ENCODE measurements at places on chromosomes 4 and X.
A peak's percentile ranks its signal among the peaks of the same experiment; 100 is the strongest.

- no peak for DNase-seq
These were observed 219.2 kb downstream of the MAML3 start for GRCh38 chr4:139934708-139935195.

DNA sequence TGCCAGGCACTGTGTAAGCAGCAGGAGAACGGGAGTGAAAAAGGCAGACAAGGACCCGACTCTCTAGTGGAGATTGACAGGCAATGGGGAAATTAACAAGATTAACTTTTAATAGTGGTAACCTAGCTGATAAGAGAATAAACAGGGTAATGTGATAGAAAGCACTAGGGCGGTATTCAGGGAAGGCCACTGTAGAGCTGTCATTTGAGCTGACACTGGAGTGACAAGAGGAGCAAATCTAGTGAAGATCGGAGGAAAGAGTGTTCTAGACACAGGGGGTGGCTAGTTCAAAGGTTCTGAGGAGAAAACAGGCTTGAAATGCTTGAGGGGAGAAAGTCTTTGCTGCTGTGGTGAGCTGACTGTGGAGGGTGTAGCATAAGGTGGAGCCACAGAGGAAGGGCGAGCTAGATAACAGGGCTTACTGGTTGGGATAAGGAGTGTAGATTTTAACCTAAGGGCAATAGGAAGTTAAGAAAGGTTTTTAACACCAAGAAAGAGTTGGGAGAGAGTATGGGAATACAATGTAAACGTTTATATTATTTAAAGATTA, 122.8 kb downstream of the SLC10A7 start:
- DNase-seq: no peak

GRCh38 chr4:93199492-93199891, 629.1 kb upstream of the ATOH1 start:
- peak; percentile 52 for DNase-seq

- no peak for DNase-seq
These were observed 290.4 kb upstream of the MAGEB16 start for GRCh38 chrX:35507701-35508100.

DNA sequence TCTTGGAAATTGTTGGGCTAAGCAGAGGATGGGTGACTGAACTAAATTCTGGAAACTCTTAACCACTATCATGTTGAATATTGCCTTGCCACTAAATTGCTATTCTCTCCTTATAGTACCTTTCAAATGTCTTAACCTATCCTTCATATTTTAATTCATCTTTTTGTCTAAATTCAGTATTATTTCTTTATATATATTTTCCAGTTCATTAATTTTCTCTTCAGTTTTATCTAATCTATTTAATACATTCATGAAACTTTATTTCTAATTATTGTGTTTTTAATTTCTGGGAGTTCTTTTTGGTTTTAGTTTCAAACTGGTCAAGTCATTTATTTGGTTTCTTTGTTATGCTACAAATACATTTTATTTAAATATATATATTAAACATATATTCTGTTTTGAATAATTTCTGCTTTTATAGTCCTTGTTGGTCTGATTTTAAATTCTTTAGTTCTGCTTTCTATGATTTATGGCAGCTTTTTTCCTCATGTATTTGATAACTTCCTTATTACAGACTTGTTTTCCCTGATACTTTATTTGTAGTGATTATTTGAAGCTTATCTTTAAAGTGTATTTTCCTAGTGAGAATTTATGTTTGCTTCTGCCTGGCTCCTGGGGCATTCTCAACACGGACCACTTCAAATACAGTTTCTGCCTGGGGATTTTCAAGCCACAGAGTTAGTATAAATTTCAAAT, 8.5 kb upstream of the GUCY1A1 start:
- DNase-seq: no peak

GRCh38 chr4:26175905-26176470, 144.8 kb upstream of the RBPJ start:
- no peak for DNase-seq

DNA sequence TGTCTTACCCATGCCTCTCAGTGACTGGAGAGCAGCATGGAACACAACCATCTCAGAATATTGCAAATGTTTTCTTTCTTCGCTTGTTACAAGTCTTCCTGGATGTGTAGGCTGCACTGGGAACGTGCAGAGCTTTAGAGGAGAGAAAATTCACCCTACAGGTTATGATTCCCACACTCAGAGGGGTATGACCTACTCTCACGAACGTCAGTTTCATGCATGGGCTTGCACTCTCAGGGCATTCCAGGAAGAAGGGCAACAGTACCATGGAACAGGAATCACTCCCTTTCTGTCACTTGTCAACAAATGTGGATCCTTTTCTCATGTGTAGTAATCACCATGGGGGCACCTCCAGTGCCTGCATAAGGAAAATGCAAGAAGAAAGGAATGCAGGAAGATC, 75.8 kb downstream of the NBDY start:
- DNase-seq: no peak

GRCh38 chrX:38989076-38989475, 187.8 kb downstream of the MID1IP1 start:
- DNase-seq: no peak

DNA sequence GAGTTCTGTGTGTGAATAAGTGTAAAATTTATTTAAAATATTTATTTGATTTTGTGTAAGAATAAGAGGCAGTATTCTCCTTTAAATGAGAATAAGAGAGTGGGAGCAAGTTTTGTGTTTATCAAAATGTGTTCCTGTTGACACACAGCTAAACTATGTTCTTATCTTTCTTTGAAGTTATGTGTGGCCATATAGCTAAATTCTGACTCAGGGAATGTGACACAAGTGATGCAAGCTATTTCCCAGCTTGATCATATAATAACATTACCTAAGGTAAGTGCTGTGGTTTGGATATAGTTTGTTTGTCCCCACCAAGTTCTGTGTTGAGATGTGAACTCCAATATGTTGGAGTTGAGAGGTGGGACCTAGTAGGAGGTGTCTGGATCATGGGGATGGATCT, 740.0 kb upstream of the IGFBP7 start:
- no peak for DNase-seq

- no peak for DNase-seq
These were observed 37.0 kb upstream of the SMIM31 start for GRCh38 chr4:164716901-164717300.

DNA sequence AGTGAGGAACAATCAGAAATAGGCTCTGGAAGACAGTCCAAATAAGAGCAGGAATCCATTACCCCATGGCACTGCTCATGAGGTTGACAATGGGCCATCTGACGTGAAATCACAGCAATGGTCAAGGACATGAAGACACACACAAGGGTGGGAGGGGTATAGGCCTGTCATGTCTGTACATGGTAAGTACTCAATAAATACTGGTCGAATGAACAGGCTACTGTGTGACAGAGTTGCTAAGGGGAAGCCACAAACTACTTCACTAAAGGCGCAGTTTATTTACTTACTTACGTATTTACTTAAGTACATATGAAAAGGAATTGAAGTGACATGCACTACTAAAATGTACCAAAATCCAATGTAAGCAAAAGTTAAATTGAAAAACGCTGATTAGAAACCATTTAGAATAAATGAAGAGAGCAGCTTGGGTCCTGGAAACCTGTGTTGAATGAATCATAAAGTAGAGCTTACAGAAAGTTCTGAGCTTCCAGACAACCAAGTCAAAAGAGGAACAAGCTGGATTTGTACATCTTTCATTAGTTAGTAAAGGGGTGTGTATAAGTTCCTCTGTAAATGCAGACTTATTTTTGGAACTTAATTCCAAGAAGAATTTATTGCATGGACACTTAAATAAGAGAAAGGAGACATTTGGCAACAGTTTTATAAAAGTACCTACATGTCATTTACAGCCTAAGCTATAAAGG, 32.7 kb downstream of the ALPK1 start:
- DNase-seq: no peak

- peak; percentile 64 for DNase-seq
These were observed 553.2 kb upstream of the FAT1 start for GRCh38 chr4:187276736-187277408.

GRCh38 chr4:15668566-15669435, 12.8 kb upstream of the FAM200B start:
- DNase-seq: no peak

- DNase-seq: peak; percentile 86
These were observed 537.3 kb upstream of the FTHL17 start for GRCh38 chrX:31609130-31609529.

DNA sequence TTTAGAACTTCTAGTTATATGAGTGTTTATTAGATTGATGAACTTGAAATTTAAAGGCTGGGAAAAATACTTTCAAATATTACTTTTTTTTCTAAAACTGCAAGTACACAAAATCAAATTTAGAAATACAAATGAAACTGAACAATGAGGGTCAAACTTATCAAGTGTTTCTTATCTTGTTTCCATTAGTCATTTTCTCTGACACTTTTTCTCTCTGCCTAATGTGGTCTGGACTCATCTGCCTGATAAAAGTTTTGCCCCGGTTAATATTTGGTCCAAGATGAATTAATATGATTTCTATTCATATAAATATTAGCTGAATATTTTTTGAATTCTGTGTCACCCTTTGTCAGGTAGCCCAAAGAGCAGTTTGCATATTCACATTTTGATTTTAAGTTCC, 8.7 kb upstream of the HPGDS start:
- no peak for DNase-seq

DNA sequence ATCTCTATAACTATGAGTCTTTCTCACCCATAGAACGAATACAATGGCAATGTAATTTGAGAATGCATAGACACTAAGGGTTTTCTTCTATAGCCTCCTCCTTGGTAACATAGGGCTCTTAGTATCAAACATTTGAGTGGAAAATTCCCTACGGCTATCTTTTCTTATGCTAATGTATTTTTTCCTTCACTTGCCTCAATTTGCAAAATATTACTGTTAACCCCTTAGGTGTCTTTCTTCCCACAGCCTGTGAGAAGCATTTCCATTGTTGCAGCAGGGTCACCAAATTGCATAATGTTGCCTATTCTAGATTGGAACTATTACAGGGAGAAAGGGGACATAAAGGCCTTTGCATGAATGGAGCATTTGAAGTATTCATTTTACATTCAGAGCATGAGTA, 140.5 kb upstream of the RAPGEF2 start:
- no peak for DNase-seq

DNA sequence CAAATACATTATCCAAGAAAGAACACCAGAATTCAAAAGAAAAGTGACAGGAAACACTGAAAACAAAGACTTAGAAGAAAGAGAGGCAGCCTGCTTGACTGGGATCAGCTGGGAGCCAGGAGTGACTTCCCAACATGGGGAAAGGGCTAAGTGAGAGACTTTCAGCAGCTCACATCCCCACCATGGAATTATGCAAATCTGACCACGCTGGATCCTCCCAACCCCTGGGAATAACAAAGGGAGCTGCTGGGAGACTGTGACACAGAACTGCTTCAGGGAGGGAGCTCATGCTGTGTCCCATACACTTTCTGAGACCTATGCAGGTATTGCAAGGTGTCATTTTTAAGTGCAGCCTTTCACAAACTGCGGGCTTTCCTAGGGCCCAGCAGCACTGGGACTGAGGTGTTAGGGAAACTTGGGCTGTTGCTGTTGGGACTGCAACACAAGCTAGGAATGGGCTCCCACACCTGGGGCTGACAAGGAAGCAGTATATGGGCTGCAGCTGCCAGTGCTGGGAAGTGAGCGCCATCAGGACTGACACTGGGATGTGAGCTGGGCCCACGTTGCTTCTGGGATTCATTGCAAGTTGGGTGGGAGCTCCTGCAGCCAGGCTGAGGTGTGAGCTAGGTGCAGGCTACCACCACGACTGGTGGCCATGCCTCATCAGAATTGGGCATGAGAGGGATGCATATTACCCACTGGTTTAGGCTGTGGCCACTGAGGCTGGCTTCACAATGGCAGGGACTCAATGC, 139.1 kb downstream of the KDR start:
- no peak for DNase-seq

DNA sequence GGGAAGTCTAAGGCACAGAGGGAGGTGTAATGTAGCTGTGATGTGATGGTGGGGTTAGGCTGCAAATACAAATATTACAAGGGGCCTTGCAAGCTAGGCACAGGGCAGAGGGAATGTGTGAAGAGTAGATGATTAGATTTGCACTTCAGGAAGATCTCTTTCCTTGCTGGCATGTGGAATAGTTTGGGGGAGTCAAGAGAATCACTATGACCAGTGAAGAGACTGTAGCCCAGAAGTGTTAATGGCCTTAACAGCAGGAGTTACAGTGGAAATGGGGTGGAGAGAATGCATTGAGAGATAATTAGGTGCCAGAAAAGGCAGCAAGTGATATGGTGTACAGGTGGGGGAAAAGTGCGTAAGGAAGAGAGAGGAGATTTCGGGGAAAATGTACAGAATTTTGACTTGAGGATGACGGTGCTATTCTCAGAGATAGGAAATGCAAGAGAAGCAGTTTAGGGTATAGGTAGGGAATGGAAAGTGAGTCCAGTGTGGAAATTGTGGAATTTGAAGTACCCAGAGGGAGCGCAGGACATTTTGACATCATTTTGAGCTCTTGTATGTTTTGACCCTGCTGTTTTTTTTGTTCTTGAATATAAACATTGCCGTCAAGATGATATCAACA, 10.2 kb upstream of the TAPT1 start:
- no peak for DNase-seq

DNA sequence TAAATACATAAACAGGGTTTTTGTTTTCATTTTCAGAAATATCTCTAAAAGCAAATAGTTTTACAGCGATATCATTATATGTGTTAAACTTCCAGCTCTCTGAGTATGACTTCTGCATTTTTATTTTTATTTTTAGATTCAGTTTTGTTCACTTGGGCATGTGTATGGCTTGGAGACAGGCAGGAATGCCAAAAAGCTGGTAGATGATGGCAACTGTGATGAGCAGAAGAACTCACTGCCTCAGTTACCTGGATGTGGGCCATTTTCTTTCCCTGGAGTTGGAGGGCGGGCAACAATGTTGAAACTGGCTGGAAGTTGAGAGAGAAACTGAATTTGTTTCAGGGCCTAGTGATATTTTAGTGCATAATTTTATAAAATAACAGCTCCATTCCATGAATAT, 266.4 kb downstream of the ARHGAP24 start:
- DNase-seq: no peak

- peak; percentile 74 for DNase-seq
These were observed 291.5 kb upstream of the BOD1L1 start for GRCh38 chr4:13918991-13919441.

DNA sequence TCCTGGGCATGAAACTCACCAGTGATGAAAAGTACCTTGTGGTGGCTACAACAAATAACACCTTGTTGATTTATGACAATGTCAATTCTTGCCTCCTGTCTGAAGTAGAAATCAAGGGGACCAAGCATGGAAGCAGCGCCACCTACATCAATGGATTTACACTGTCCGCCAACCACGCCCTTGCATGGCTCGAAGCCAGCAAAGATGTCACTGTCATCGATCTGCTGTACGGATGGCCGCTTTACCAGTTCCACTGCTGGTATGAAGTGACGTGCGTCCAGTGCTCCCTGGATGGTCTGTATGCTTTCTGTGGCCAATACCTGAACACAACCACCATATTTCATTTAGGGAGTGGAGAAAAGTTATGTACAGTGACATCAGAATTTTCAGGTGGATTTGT, 200.5 kb downstream of the NWD2 start:
- DNase-seq: no peak

- DNase-seq: peak; percentile 34
These were observed 170.9 kb upstream of the CASK start for GRCh38 chrX:42094218-42094617.

DNA sequence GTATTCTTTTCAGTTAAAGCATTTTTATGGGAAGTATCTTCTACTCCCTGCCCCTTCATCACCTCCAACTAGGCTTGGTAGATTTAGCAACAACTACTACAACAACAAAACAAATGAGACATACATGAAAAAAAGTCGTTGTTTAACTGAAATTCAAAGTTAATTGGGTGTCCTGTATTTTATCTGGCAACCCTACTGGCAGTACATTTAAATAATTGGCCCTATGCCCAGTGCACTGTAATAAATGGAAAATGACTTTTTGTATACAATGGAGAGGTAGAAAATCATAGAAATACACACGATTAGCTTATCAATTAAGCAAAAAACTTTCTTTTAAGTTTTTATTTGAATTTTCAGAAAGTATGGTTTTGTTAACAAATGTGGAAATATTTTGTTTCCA, 21.4 kb upstream of the CLGN start:
- DNase-seq: no peak
